ENCODE measurements at places on chromosomes 5 and 9.

- DNase-seq = no peak
Observed at GRCh38 chr5:6393596-6394194, 15.3 kb upstream of the MED10 start.

- no peak for DNase-seq
Observed at GRCh38 chr9:133522073-133522910, 2.5 kb downstream of the MYMK start.

DNA sequence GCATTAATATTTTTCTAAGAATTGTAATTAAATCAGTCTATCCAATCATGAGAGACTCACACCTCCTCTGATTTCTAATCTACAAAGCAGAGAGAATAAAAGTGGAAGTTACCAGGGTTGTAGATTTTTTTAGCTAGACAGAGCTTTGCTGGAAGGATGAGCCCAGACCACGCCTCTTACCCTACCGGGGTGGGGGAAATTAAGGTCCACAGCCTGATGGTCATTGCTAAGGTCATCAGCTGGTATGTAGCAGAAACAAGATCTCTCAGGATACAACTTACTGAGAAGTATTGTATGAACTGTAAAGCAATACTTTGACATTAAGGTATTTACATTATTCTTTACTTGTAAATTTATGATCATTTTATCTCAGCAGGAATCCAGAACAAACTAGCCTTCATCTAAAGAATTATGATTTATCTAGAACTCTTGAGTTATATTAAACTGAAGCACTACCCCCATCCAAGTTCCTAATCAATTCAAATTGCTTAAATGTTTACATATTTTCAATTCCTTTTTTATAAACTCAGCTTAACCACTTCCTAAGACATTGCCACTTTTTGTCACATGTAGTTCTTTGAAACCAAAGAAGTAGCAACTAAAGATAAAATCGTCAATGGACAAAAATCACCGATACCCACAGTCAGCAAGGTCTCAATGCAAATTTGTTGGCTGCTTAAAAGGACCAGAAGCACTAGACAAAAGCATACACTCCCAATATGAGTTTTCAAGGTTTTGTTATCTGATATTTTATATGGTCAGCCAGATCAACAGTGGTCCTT is 225.8 kb upstream of the DAPK1 start:
- DNase-seq = no peak

- DNase-seq = no peak
Observed at GRCh38 chr5:136734628-136735027, 369.3 kb upstream of the TRPC7 start.

GRCh38 chr5:104199771-104200170 is 637.2 kb upstream of the NUDT12 start:
- no peak for DNase-seq

GRCh38 chr5:6736524-6737042 is 23.4 kb downstream of the TENT4A start:
- DNase-seq = no peak

- no peak for DNase-seq
Observed at GRCh38 chr5:113776832-113777525, 263.5 kb downstream of the YTHDC2 start.

- DNase-seq = no peak
Observed at GRCh38 chr5:102932781-102933180, 177.7 kb downstream of the PAM start.
